T-helper 1 cell (primary cell): ENCODE measurements at places on chromosomes 1 and 21.

GRCh38 chr1:70963374-70963773 is 84.2 kb downstream of the PTGER3 start:
- no peak for DNase-seq

- DNase-seq: no peak
Measured at GRCh38 chr1:94130851-94131595, 10.1 kb upstream of the ABCA4 start.

GRCh38 chr1:232333419-232333767 is 296.5 kb downstream of the SIPA1L2 start:
- no peak for DNase-seq

DNA sequence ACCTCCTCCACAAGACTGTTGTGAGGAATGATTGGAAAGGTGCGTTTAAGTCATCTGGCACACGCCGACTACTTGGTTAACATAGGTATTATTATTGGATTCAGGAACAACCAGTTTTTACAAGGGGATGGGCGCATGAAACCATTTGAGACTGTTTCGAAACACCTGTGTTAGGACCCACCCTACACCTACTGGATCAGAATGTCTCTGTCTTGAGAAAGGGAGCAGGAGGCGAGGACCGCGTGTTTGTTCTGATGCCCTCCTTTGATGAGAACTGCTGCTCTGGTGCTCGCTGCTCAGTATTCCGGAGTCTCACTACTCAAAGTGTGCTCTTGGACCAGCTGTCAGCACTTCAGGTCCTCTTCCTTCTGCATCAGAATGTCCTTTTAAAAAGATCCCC is 7.3 kb downstream of the H6PD start:
- no peak for DNase-seq

- DNase-seq: no peak
Measured at GRCh38 chr1:27403065-27403726, 10.8 kb downstream of the GPR3 start.

DNA sequence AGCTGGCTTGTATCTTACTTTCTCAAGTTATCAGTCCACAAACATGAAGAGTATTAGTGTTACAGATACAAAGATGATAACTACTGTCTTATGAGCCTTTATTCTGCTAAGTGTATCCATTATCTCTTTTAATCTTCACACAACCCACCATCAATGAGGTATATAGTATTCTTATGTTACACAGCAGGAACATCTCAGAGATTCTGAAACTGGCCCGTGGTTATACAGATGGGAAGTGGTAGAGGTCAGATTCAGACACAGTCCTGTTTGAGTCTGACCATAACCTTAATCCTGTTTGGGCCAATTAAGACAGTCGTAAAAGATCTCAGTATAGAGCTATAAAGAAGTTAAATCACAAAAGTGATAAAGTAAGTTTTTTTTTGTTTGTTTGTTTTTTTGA is 5.1 kb upstream of the TMEM269 start:
- no peak for DNase-seq

DNA sequence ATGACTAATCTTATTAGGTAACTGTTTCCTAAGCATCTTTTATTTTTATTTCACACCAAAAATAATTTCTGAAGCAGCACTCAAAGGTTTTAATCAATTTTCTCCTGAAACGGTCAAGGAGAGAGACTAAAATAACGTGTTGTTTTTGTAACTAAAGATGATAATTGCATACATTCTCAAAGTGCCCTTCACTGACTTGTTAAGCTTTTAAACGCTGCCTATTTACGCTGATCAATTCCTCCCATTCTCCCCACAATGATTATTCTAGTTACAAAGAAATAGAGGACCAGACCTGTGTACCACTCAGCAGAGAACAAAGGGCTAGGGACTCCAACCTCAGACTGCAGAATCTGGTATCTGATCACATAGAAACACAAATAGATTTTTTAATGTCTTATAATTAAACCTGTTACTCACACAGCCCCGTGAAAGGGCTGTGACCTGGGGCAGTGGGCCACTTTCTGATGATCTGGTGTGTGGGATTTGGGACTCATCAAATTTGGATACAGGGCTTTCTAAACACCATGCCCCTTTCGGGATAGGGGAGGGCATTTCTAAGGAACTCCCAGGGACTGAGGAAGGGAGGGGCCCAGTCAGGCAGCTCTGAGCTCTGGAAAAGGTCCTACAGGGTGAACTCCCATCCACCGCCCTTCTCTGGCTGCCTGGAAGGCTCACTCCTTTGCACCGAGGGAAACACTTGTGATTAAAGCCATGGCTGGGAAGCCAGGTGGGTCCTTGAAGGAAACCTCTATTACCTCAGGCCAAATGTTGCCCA is 65.2 kb downstream of the BCAR3 start:
- DNase-seq: no peak

DNA sequence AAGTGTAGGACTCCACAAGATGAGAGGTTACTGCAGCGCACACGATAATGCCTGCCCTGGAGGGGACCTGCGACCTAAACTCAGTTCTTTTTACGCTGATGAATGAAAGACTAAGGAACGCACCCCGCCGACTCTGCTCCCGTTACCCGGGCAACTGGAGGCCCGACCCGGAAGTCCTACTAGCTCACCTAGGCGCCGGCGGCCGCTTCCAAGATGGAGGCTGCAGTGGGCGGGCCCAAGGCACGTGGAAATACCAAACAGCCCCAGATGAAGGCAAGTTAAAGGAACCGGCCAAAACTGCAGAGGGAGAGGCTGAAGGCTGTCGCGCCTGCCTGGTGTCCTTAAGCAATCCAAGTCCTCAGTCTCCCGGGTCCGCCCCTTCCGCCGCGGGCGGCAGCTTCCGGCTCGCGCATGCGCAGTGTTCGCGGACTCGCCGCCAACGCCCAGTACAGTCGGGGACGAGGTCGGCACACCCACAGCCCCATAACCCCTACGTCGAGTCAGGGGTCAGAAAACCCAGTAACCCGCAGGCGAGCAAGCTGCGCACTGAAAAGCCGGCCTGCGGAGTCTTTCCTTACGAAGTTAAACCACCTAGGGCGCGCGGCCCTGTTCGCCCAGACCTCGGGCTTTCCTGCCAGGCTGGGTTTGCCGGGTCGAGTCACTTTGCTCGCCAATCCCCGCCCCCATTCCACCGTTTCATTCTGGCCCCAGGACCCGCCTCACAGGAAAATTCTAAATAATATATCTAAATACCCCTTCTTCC is at the start of gene SETD4:
TSS of gene SETD4 (minus strand) at position 368 of the 763 bp plus-strand sequence. CDS start 1,638 bp downstream, outside the sequence.
- peak; percentile 89 for DNase-seq
